NCI-H69 (cell line): ENCODE measurements at places on chromosomes 7 and 10.

- no peak for DNase-seq
Observed at GRCh38 chr10:126351021-126351420, 37.3 kb downstream of the ADAM12 start.

- no peak for DNase-seq
Observed at GRCh38 chr10:133328358-133329343, 8.0 kb downstream of the CALY start.

GRCh38 chr10:70584909-70585544 lies 17.5 kb downstream of the PRF1 start:
- peak; percentile 95 for DNase-seq

DNA sequence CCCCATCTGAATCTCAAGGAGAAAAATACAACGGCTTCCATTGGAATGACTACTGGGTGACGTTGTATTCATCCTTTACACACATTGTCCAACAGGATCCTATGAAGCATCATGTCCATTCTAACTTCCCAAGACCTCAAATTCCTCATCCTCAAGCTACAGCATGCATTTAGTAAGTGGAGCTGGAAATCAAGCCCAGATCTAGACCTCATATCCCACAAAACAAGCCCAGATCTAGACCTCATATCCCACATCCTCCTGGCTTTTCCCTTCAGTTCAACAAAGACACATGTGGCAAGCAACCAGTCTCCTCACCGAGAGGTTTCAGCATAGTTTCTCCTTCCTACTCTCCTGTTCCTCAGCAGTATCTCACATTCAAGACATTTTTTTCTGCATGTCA lies 12.2 kb downstream of the IGF2BP3 start:
- no peak for DNase-seq

DNA sequence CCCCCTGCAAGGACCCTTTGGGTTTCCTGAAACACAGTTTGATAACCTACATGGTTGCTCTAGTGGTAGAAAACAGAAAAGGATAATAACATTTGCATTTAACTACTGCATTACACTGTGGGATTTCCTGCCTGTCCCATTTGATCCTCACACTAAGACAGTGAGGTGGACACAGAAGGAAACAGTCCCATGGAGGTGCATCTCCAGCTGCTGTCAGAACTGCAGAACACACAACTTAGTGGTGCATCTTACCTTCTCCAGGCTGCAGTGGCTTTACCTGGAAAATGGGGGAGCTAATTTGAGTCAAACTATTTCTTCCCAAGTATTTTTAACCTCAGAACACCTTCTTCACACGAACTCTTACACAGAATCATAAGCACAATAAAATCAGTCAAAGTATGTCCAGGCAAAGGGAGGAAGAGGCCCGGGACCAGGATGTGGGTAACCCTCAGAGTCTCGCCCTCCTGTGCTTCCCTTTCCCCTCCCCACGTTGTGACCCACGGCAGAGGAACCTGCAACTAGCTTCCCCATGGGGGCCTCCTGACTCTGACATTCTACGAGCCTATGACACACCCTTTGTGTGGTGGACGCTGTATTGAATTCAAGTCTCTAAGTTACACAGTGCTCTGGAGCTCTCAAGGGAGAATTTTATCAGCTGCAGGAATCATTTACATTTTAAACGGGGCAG lies 33.7 kb downstream of the SCRN1 start:
- DNase-seq: no peak

- DNase-seq: no peak
Observed at GRCh38 chr7:21041252-21041651, 254.6 kb upstream of the SP8 start.

DNA sequence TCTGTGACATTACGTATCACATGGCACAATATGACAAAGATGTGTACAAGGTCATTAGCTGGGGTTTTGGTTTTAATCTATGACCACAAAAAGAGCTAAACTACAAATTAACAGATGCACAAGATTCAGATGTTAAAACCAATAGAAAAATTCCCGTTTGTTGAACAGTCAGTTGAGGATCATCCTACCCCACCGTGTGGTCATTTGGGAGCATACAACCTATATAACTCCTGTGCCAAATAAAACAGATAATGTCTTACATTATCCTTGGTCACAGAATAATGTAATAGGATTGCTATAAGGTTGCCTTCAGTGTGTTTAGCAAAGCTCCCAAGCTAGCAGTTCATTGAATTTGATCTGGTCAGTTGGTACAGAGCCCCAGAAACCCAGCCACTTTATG lies 28.2 kb downstream of the ASNS start:
- DNase-seq: no peak

DNA sequence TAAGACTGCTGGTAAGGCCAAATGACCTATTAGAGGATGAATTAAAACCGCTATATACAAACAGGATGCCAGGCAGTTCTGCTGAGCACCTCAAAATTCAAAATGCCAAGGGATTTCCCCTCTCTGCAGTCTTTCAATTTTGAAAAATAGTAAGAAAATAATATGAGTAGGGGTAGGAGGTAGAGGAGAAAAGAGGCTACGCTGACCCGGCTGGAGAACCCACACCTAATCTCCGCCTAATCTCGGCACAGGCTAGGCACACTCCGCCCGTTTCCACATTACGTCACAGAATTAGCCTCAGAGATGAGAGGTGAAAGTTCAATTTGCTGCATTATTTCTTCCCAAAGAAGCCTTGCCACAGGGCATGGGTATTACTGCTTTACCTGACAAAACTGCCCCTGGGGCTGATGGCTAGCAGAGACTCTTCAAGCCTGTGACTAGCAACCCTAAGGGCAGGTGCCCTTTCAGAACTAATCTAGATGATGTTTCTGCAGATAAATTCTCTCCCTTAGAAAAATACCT lies 21.3 kb upstream of the SPOCK2 start:
- no peak for DNase-seq

DNA sequence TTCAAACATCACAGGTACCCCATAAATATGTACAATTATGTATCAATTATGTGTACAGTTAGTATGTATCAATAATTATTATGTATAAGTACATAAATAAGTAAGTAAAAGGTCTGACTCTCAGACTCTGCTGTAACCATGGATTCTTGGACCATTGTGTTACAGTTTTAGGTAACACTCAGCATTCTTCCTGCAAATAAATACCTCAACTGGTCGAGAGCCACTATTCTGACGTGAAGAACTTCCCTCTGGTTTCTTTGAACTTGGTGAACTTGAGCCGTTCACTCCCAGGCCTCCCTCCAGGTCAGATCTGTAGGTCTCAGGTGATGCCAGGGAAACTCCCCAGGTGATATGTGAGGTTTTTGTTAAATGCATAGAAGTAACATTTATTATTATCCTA lies 191.8 kb upstream of the PLXNA4 start:
- no peak for DNase-seq

- DNase-seq: peak; percentile 71
Observed at GRCh38 chr7:115662120-115662519, 368.4 kb downstream of the TFEC start.

GRCh38 chr10:65350611-65351010 lies 1575.2 kb upstream of the LRRTM3 start:
- DNase-seq: no peak

DNA sequence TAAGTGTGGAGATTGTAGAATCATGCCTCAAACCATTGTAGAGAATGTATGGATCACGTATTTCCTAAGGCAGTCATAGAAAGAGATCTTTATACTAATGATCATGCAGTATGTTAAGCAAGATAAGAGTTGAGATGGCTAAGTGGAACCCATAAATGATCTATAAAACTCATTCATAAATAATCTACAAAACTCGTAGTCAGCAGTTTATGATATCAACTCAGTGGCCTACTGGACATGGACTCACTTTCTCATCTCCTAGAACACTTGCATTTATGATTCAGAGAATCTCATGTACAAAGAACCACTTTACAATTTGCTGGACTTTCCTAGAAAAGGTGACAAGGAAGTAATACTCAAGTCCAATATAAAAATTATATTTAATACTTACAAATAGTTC lies 339.6 kb downstream of the PCLO start:
- DNase-seq: no peak

GRCh38 chr7:37016064-37016878 lies 292.0 kb upstream of the AOAH start:
- DNase-seq: no peak

DNA sequence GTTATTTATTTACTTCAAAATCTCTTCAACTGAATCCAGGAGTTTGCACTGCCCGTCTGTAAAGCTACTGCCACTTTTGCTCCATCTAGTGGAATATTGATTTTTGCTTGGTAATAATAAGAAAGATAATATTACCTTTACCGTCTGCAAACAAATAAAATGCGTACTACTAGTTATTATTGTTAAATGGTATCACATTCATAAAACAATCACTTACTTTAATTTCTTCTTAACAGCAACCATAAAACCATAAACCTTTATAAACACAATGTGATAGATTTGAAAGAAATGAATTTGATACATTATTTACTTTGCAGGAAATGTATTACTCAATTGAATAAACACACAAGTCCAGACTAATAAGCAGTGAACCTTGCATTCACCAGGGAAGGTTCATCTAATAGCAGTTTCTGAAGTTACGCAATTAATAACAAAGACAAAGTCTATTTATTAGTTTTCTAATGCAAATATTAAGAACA lies 6.4 kb downstream of the AGMO start:
- DNase-seq: peak; percentile 67

GRCh38 chr7:101066833-101067177 lies 18.5 kb upstream of the TRIM56 start:
- DNase-seq: no peak

- no peak for DNase-seq
Observed at GRCh38 chr10:86712317-86712707, 44.0 kb downstream of the LDB3 start.

- peak; percentile 7 for DNase-seq
Observed at GRCh38 chr7:32048970-32049491, 21.2 kb downstream of the PDE1C start.

GRCh38 chr10:102497545-102497944 lies 5.0 kb downstream of the ACTR1A start:
- DNase-seq: no peak

DNA sequence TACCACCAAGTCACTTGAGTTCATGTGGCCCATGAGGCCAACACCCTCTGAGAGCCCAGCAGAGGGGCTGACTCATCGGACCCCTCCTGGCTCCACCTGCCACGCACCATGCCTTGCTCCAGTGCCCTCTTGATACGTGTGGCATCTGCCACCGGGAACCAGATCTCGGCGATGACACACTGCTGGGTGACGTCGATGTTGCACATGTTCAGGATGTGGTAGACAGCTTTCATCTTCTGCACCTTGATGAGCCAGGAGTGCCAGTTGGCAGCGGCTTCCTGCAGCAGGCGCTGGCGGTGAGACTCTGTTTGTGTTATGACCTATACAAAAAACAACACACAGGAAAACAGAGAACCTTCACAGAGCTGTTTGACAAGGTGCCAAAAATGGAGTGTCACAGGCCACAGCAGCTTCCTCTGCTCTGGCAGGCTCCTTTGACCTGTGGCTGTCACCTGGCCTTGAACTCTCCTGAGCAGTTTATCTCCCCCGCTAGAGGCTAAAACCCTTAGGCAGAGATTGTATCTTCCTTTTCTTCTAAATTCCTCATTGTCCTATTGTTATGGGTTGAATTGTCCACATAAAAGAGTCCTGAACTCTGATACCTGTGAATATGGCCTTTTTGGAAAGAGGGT lies 45.2 kb upstream of the TMEM213 start:
- peak; percentile 66 for DNase-seq

DNA sequence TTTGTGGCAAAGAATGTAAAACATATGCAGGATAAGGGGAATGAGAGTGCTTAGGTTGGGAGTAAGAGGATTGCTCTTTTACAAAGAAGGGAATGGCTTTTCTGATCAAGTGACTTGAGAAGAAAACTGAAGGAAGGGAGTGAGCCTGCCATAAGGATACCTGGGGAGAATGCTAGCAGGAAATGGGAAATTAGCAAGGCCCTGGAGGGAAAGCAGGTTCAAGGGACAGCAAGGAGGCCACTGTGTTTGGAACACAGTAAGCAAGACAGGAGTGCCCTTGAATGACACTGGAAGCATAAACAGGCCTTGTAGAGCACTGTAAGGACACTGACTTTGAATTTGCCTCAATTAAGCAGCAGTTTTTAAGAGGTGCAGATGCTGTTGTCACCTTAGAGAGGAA lies 1069.9 kb downstream of the DNAJB9 start:
- DNase-seq: no peak

GRCh38 chr10:132845780-132846595 lies 60.0 kb upstream of the NKX6-2 start:
- no peak for DNase-seq

- no peak for DNase-seq
Observed at GRCh38 chr10:37732685-37733084, 124.7 kb downstream of the ZNF248 start.

DNA sequence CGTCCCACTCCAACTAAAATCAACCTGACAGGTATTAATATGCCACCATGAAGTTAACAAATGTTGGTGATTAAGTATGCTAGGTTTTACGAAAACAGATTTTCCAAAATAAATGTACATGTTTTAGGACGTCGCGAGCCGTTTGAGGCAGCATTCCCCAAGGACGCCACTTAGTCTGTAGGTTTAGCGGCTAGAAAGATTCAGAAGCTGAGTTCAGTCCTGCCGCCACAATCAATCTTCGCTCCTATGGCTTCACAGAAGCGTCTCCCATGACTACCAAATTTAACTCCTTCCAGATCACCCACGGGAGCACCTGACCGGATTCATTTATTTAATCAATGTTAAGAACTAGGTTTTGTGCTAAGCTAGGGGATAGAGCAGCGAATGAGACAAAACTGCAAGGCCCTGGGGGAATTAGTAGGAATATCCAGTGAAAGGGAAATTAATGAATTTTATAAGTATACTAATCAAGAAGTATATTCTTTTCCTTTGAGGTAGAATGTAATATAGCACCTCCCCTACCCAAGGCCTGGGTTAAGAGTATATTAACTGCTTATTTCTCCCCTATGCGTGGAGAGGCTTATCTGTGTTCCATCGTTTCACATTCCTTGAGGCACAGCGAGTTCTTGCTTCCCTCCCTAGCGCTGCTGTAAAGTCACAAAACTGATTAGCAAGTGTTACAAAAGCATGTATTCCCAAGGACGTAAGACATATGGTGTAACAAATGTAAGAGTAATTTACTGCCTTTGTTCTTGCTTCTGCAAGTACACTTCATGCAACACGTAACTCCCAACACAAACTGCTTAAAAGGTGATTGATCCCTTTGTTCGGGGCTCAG lies 994 bp upstream of the CYP51A1 start:
- peak; percentile 75 for DNase-seq

GRCh38 chr7:36395171-36395894 lies 5.7 kb downstream of the ANLN start:
- no peak for DNase-seq

GRCh38 chr7:101232141-101232850 lies 5.3 kb downstream of the CLDN15 start:
- peak; percentile 80 for DNase-seq

DNA sequence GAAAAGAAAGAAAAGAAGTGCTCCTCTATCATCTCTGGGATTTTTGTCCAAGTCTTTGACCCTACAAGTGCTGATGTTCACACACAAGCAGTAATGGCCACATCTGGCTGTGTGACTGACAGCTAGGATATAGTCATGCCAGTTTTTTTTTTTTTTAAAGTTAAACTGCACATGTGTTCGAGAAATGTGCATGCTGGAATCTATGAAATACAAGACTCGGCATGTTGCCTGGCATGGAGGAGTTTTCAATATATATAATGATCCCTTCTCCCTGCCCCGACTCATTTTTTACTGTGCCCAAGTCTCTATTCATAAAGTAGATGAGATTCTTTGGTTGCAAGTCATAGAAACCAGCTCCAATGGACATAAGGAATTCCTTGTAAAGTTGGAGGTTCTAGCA lies 60.4 kb upstream of the FGFR2 start:
- no peak for DNase-seq
